Spleen (tissue), 13 donors: ENCODE measurements at places on chromosomes 2 and 18. TPM values are rescaled to one million over a fixed set of nuclear protein-coding genes. Genes with fewer than 3 reads are reported as not detected.

The DYSF gene
- 142 TPM for total RNA-seq

The MORN2 gene
- total RNA-seq: 6.0 TPM

The NTSR2 gene
- not detected for total RNA-seq

The CTNNA2 gene
- not detected for total RNA-seq

The FAM237A gene
- not detected for total RNA-seq

The SLC9A2 gene
- total RNA-seq: not detected

The TEX261 gene
- 55.7 TPM for total RNA-seq

The ARMC9 gene
- 8.9 TPM for total RNA-seq

The ALLC gene
- not detected for total RNA-seq

The POTEJ gene
- total RNA-seq: not detected

The KCNE4 gene
- total RNA-seq: 3.4 TPM

The KCNK3 gene
- 1.1 TPM for total RNA-seq

The PXDN gene
- 25.1 TPM for total RNA-seq

The DSG1 gene
- not detected for total RNA-seq

The FAM228A gene
- 1.3 TPM for total RNA-seq

The FEV gene
- total RNA-seq: not detected

The TNFRSF11A gene
- total RNA-seq: 5.3 TPM

The SPATA3 gene
- total RNA-seq: not detected

The CYTIP gene
- 135 TPM for total RNA-seq

The SMC6 gene
- 24.9 TPM for total RNA-seq

The GAREM1 gene
- total RNA-seq: 4.4 TPM

The PKDCC gene
- total RNA-seq: 81.9 TPM

The VWC2L gene
- total RNA-seq: not detected

The SPP2 gene
- total RNA-seq: not detected

The IL36G gene
- not detected for total RNA-seq

The TDRD15 gene
- 0.94 TPM for total RNA-seq

The UGT1A7 gene
- not detected for total RNA-seq

The OR6B2 gene
- total RNA-seq: not detected

The EVX2 gene
- total RNA-seq: not detected

The PLB1 gene
- total RNA-seq: 32.3 TPM

The CEP76 gene
- 5.6 TPM for total RNA-seq

The UGT1A3 gene
- not detected for total RNA-seq

The PTPN18 gene
- total RNA-seq: 119 TPM

The SERPINB11 gene
- total RNA-seq: not detected

The THSD7B gene
- not detected for total RNA-seq

The FOXD4L1 gene
- 0.13 TPM for total RNA-seq

The DNER gene
- total RNA-seq: 0.58 TPM

The UGT1A9 gene
- not detected for total RNA-seq

The IL1A gene
- total RNA-seq: 0.22 TPM

The UGT1A1 gene
- not detected for total RNA-seq

The MYOM1 gene
- total RNA-seq: 1.5 TPM

The RAD51AP2 gene
- not detected for total RNA-seq

The PSMD14 gene
- total RNA-seq: 36.6 TPM

The CDC42EP3 gene
- 42.0 TPM for total RNA-seq

The SLC23A3 gene
- total RNA-seq: 3.5 TPM

The MC5R gene
- total RNA-seq: not detected

The RESP18 gene
- not detected for total RNA-seq

The UNC80 gene
- 1.9 TPM for total RNA-seq

The IFIH1 gene
- total RNA-seq: 44.7 TPM

The CRYGD gene
- not detected for total RNA-seq

The ALPP gene
- not detected for total RNA-seq

The CNRIP1 gene
- total RNA-seq: 16.6 TPM

The CACNB4 gene
- 5.1 TPM for total RNA-seq

The CREB1 gene
- total RNA-seq: 80.1 TPM

The FLACC1 gene
- total RNA-seq: 4.1 TPM
